ENCODE measurements at places on chromosomes 4 and X.

GRCh38 chr4:73864365-73864764 is 4.8 kb upstream of the CXCL1 start:
- no peak for DNase-seq

DNA sequence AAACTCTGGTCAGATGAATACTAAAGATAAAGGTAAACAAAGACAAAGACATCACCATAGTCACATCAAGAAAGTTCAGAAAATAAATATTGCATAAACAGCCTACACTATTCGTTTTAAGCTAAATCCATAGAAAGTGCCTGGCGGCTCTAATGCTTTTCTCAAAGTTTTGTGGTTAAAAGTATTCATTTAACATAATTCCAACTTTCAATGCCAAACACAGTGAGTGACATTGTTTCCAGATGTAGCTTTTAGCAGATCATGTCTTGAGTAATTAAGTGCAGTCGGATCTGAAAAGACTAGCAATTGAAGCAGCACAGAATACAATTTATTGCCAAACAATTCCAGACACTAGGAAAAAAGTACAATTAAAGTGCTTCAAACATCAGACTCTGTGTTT is 287.1 kb upstream of the ADGRL3 start:
- DNase-seq: peak; percentile 34

GRCh38 chr4:88458104-88458740 is 1.3 kb downstream of the HERC5 start:
- no peak for DNase-seq

DNA sequence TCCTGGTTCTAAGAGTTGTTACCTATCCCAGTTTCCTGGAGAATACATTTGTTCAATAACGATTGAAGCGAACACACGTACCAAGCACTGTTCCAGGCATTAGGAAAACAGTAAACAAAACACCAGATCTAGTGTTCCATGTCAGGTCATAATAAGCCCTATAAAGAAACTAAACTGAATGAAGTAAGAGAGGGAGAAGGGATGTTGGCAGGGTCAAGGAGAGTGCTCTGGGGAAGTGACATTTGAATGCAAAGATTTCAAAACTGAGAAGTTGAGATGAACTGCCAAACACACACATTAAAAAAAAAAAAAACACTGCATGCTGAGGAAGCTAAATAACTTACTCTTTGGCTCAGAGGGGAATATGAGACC is 14.4 kb upstream of the ENAM start:
- DNase-seq: no peak
